ENCODE measurements at places on chromosomes 11 and 22.

- DNase-seq = no peak
Measured at GRCh38 chr11:112361396-112361795, 100.7 kb upstream of the PLET1 start.

- no peak for DNase-seq
Measured at GRCh38 chr11:112310419-112310818, 49.8 kb upstream of the PLET1 start.

GRCh38 chr11:78694152-78694551 lies 119.5 kb upstream of the NARS2 start:
- no peak for DNase-seq

DNA sequence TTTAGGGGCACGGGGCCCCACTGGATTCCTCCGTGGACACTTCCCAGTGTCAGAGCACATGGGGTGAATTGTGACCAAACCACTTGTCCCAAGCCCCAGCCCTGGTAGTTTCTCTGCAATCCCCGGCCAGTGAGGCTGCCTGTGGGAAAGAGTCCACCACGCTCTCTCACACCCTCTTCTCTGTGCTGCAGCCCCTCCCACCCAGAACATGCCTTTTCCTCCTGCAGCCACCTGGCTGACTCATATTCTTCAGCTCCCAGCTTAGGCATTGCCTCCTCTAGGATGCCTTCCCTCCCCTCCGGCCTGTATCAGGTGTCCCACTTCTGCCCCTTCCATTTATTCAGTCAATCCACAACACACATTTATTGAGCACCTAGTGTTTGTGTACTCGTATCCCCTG lies 5.4 kb upstream of the RPS6KB2 start:
- DNase-seq = no peak

DNA sequence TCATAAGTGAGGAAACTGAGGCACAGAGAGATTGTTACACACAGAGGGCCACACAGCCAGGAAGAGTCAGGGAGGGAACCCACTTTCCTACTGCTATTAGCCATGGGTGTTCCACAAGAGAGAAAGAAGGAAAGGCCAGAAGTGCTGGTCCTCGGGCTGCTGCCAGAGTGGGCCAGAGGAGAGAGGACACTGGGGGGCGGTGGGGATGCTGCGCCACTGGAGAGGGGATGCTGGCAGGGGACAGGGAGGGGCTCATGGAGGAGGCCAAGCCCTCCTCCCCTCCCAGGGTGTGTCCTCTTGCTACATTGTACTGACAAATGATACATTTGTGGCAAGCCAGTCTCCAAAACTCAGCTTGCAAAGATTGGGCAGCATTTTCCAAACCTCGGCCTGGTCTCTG lies 9.9 kb downstream of the IL10RA start:
- DNase-seq = no peak

DNA sequence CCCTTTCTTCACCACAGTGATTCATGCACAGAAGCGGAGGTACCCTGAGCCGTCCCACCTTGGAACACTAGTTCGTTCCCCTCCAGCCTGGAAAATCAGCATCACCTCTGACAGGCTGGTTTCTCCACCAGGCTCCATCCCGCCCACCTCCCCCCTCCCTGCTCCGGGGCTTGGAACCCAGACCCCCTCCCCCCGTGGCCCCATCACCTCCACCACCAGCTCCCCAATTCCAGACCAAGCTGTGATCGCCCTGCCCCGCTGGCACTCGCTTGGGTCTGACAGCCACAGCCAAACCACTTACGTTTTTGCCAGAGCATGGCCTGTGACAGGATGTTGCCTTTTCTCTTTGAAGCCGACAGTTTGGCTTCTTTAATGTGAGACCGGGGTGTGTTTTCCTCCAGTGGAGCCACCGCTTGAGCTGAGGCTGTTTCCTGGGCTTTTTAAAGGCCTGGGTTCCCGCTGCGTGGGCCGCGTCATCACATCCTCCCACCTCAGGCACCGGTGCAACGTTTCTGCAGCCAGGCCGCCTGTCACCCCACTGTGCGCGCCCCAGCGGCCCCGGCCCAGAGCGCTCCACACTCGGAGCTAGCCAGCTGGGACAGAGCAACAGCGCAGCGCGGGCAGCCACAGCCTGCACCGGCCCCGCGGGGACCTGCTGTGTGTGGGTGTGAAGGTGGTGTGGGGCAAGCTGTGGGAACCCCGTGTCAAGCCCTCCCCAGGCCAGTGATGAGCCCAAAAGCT lies at the start of gene POU2AF1:
Gene POU2AF1, minus strand, starts transcription at position 415 of the 741 bp plus-strand sequence. Its CDS starts 98 bp downstream, at position 317.
- DNase-seq = no peak

- no peak for DNase-seq
Measured at GRCh38 chr11:60390419-60390818, 5.8 kb upstream of the MS4A14 start.

DNA sequence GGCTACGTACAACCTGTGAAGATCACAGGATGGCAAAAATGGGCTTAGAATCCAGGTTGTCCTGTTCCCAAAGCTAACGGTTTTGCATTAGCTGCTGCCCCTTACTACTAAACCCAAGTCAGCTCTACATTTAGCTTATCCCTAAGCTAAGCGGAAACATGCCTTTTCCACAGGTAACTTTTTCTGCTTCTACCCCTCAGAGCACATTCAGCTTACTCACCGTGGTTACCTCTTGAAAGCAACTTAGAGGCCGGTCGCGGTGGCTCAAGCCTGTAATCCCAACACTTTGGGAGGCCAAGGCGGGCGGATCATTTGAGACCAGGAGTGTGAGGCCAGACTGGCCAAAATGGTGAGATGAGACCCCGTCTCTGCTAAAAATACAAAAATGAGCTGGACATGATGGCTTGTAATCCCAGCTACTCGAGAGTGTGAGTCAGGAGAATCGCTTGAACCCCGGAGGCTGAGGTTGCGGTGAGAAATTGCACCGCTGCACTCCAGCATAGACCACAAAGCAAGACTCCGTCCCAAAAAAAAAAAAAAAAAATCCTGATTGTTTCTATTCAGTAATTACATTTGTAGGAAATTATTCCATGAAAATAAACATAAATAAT lies 790 bp upstream of the TMEM41B start:
- peak; percentile 42 for DNase-seq

- DNase-seq = no peak
Measured at GRCh38 chr11:41281131-41281742, 178.2 kb downstream of the LRRC4C start.

DNA sequence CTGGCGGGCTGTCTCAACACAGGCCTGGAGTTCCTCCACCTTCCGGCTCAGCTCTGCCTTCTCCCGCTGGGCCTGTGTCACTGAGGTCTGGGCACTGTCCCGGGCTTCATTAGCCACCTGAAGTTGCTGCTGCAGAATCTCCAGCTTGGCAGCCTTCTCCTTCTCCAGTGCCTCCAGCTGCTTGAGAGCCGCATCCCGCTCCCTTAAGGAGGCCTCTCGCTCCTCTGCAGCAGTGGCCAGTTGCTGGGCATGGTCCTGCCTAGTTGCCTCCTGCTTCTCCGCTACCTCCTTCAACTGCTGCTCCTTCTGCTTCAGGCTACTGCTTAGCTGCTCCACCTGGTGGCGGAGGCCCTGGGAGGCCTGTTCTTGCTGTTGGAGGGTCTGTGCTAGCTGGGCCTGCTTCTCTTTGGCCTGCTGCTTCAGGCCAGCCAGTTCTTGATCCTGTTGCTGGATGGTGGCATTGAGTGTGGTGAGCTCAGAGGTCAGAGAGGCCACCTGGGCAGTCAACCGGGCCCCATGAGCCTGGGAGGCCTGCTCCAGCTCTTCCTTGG lies 16.9 kb downstream of the IL18BP start:
- no peak for DNase-seq

DNA sequence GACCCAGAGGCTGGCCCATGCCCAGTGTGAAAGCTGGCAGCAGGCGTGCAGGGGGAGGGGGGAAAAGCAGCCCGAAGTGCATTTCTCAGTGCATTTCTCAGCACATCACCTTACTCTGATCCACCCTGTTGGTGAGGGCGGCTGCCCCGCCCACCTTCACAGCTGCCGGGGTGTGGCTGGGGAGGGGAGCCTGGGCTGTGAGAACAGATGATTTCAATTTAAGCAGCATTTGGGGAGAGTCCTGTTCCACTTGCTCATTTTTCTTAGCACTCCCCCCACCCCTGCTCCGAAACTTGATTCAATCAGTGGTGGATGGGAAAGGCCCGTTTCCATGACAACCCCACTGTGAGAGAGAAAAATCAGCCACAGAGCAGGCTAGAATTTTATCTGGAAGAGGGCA lies 84.8 kb downstream of the SNX19 start:
- DNase-seq = no peak

GRCh38 chr22:20738394-20739089 lies 35.4 kb upstream of the SERPIND1 start:
- no peak for DNase-seq

GRCh38 chr11:68120273-68121066 lies 718 bp downstream of the CHKA start:
- peak; percentile 51 for DNase-seq

DNA sequence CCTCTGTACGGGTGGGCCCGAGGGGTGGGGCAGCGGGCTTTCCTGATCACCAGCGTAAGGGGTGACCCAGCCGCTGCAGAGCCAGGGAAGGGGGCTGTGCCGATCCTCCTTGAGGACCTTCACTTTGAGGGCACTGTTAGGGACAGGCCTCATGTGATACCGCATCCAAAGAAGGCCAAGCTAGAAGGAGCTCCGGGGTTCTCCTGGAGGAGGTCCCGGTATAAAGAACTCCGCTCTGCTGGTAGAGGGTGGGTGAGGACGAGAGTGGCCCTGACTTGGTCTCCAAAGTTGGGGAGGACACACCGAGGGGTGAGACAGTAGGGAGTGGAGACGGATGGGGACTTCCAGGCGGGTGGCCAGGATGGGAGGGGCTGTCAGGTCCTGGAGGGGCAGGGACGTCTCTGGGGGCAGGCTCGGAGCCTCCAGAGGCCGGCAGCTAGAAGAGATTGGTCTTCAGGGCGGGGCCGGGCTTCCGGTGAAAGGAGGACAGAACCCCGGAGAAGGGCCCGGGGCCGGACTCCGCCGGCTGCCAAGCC lies 4.6 kb downstream of the PHOX2A start:
- peak; percentile 54 for DNase-seq

DNA sequence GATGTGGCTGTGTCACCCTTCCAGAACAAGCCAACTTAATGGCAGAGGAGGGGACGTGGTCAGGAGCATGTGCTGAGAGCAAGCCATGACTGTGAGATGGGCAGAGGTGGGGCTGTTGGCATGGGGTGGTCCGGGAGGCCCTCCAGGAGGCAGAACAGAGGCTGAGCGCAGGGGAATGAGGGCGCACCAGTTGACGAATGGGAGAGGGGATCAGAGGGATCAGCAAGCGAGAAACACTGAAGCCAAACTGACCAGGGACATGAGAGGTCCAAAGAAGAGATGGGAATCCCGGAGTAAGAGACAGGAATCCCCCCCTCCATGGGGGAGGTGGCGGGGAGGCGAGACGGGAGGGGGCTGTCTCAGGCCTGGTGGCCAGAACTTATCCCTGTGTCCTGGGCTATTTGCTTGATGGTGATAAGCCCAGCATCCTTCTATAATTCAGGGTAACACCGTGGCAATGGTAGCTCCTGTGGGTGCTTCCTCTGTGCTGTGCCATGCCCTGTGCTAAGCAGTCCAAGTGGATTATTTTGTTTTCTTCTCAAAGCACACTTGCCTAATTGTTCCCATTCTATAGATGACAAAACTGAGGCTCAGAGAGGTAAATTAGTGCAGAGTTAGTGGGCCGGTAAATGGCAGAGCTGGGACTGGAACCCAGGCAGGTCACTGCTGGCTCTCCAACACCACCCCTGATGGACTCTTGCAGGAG lies 83.4 kb upstream of the SHISAL1 start:
- DNase-seq = no peak

- no peak for DNase-seq
Measured at GRCh38 chr11:73652046-73652730, 5.8 kb downstream of the PLEKHB1 start.

DNA sequence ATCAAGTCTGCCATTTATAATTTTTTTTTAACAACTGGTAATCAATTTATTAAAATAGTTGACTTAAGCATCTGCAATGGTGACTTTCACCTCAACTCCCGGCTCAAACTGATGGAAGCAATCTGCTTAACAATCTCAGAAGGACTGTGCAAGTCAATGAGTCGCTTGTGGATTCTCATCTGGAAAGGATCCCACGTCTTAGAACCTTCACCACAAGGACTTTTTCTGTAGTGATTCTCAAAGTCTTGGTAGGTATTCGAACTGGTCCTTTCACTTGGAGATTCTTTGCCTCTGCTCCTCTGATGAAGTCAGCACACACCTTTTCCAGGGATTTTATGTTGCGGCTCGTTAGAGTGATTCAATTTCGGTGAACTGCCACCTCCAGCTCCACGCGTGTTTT lies 7.3 kb downstream of the RSF1 start:
- DNase-seq = no peak

GRCh38 chr22:40179526-40179925 lies 1.8 kb downstream of the TNRC6B start:
- DNase-seq = no peak

GRCh38 chr11:119300198-119300964 lies 16.5 kb downstream of the MCAM start:
- no peak for DNase-seq

DNA sequence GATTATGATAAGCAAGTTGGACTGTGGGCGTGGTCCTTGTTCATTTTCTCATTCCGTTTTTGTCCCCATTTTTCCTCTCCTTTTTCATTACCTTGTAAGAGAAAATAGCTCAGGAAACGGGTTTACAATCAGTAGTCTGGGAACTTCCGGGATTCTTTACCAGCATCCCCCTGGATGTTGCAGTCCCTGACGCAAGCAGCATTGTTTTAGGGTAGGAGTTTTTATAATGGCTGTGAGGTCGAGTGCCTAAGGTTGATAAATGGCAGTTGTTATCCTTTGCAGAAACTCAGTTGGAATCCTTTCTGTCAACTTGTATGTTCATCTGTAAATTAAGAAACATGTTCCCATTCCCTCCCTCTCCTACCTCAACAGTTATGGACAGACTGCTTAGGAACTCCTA lies 68.3 kb downstream of the ARHGEF12 start:
- DNase-seq = no peak

- DNase-seq = peak; percentile 82
Measured at GRCh38 chr22:35172442-35172841, 84.9 kb upstream of the HMGXB4 start.

DNA sequence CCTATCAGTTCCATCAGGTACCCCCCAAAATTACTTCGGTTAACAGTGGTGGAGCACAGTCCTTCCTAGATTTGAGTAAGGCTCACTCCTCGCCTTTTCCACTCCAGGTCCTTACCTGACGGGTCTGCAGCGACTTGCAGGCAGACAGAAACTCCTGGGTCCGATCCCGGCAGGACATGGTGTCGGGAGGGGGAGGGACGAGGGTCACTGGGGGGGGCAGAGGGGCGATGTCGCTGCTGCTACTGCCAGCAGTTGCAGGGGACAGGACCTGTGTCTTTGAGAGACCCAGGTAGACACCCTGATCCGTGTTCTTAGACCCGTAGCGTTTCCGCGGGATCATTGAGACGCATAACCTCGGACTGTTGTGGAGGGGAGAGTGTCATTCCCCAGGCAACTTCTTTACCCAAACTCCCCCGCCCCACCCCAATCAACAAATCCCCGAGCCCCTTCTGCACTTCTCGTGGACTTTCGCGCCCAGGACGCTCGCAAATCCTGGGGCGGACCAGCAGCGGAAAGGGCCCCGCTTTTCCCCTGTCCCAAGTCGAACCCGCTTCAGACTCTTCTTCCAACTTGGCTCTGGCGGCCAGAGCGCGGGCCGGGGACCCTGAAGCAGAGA lies 839 bp downstream of the STX5 start:
- no peak for DNase-seq

All from NCI-H1092 treated with DMSO at 0.1 percent for 48 hours (cell line).